ENCODE measurements at places on chromosomes 2 and 18. TPM values are rescaled to one million over a fixed set of nuclear protein-coding genes. Genes with fewer than 3 reads are reported as not detected.

SKA1 gene
- 0.44 TPM for total RNA-seq

GRCh38 chr2:168583710-168584521, 127.8 kb downstream of the CERS6 start:
- no peak for DNase-seq
- H3K4me3 ChIP-seq = no peak overlapping the region
- H3K4me1 ChIP-seq = peaks cover 47% of the 10 kb centered on the region
- peak overlapping the region; percentile 64 for H3K27ac ChIP-seq

- no peaks in the 10 kb centered on the region for H3K27me3 ChIP-seq
- DNase-seq = no peak
- H3K4me3 ChIP-seq = no peak overlapping the region
These were observed 33.6 kb downstream of the RASGRP3 start for GRCh38 chr2:33509908-33510585.

- no peak overlapping the region for H3K27ac ChIP-seq
- no peaks in the 10 kb centered on the region for H3K27me3 ChIP-seq
- H3K4me3 ChIP-seq = no peak overlapping the region
- no peak for DNase-seq
- no peaks in the 10 kb centered on the region for H3K4me1 ChIP-seq
- H3K36me3 ChIP-seq = peaks cover 98% of the 10 kb centered on the region
These were observed 32.4 kb downstream of the NPC1 start for GRCh38 chr18:23553887-23554286.

- H3K4me1 ChIP-seq = peaks cover 23% of the 10 kb centered on the region
- no peaks in the 10 kb centered on the region for H3K36me3 ChIP-seq
- DNase-seq = no peak
- H3K4me3 ChIP-seq = no peak overlapping the region
- peaks cover 100% of the 10 kb centered on the region for H3K27me3 ChIP-seq
These were observed 39.5 kb upstream of the ATP6V1B1 start for GRCh38 chr2:70895998-70896764.

MARCHF4 gene
- total RNA-seq = 0.08 TPM

- H3K27me3 ChIP-seq = no peaks in the 10 kb centered on the region
- no peak overlapping the region for H3K4me3 ChIP-seq
- H3K27ac ChIP-seq = peak overlapping the region; percentile 61
- H3K4me1 ChIP-seq = peaks cover 64% of the 10 kb centered on the region
- H3K36me3 ChIP-seq = peaks cover 7% of the 10 kb centered on the region
These were observed 4.3 kb downstream of the EPG5 start for GRCh38 chr18:45962866-45963265.

DDX1 gene
- 156 TPM for total RNA-seq

GRCh38 chr2:106566050-106566449, 78.9 kb downstream of the CD8B2 start:
- no peaks in the 10 kb centered on the region for H3K36me3 ChIP-seq
- H3K27me3 ChIP-seq = no peaks in the 10 kb centered on the region
- DNase-seq = no peak
- H3K27ac ChIP-seq = no peak overlapping the region
- H3K4me3 ChIP-seq = no peak overlapping the region

- peaks cover 56% of the 10 kb centered on the region for H3K4me1 ChIP-seq
- DNase-seq = no peak
- H3K27ac ChIP-seq = no peak overlapping the region
- no peak overlapping the region for H3K4me3 ChIP-seq
- peaks cover 20% of the 10 kb centered on the region for H3K27me3 ChIP-seq
These were observed 25.8 kb downstream of the BIN1 start for GRCh38 chr2:127080938-127081755.

GALR1 gene
- 0.05 TPM for total RNA-seq

SS18 gene
- total RNA-seq = 31.0 TPM

GRCh38 chr2:204586444-204587180, 41.3 kb downstream of the PARD3B start:
- no peaks in the 10 kb centered on the region for H3K36me3 ChIP-seq
- no peak overlapping the region for H3K27ac ChIP-seq
- no peak overlapping the region for H3K4me3 ChIP-seq
- no peak for DNase-seq
- H3K4me1 ChIP-seq = no peaks in the 10 kb centered on the region

DNA sequence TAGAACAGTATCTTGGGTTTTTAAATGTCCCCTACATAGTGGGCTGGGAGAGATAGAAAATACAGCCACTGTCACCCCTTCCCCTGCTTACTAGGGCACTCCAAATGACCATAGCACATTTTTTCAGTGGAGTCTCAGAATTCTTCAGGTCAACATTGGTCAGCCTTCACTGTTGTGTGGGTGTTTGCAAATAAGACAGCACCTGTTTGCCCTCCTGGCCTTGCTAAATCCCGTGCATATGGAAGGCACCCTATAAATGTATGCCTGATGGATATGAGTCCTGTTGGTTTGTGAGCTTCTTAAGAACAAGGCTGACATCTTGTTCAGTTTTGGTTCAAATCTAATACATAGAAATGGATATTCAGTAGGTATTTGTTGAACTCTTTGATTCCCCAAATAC, 12.5 kb downstream of the ITGA6 start:
- no peak for DNase-seq
- H3K27me3 ChIP-seq = no peaks in the 10 kb centered on the region
- peak overlapping the region; percentile 65 for H3K27ac ChIP-seq
- no peaks in the 10 kb centered on the region for H3K36me3 ChIP-seq

DNA sequence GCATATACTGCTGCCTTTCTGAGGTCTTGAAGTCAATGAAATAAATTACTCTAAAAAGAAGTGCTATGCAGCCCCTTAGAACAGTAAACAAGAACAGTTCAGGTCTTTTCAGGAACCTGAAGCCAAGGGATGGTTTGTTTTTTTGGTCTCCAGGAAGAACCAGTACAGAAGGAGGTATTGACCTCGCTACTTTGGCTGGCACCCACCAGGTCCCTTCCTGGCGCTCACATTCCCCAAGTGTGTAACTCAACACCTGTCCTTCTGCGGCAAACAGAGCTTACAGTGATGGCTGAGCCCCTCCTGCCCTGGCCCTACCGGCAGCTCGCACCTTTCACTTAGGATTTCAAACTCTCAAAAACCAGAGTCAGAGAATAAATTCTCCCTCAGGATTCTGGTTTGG, 51.9 kb downstream of the SETBP1 start:
- H3K36me3 ChIP-seq = no peaks in the 10 kb centered on the region
- peaks cover 8% of the 10 kb centered on the region for H3K4me1 ChIP-seq
- H3K27me3 ChIP-seq = no peaks in the 10 kb centered on the region

CHST9 gene
- 2.0 TPM for total RNA-seq

- no peak overlapping the region for H3K27ac ChIP-seq
- H3K27me3 ChIP-seq = no peaks in the 10 kb centered on the region
- H3K4me1 ChIP-seq = no peaks in the 10 kb centered on the region
- no peak for DNase-seq
- no peak overlapping the region for H3K4me3 ChIP-seq
These were observed 122.7 kb upstream of the GCFC2 start for GRCh38 chr2:75833386-75833785.

SPDYA gene
- 0.14 TPM for total RNA-seq

- H3K27me3 ChIP-seq = no peaks in the 10 kb centered on the region
- H3K4me1 ChIP-seq = no peaks in the 10 kb centered on the region
- no peak for DNase-seq
- no peak overlapping the region for H3K4me3 ChIP-seq
These were observed 317.4 kb downstream of the NBAS start for GRCh38 chr2:15243762-15244161.

- H3K4me1 ChIP-seq = no peaks in the 10 kb centered on the region
- peaks cover 14% of the 10 kb centered on the region for H3K36me3 ChIP-seq
- H3K27ac ChIP-seq = no peak overlapping the region
- H3K27me3 ChIP-seq = no peaks in the 10 kb centered on the region
- no peak for DNase-seq
These were observed 64.1 kb downstream of the TAF4B start for GRCh38 chr18:26290385-26290784.

RAMP1 gene
- total RNA-seq = 168 TPM

DNA sequence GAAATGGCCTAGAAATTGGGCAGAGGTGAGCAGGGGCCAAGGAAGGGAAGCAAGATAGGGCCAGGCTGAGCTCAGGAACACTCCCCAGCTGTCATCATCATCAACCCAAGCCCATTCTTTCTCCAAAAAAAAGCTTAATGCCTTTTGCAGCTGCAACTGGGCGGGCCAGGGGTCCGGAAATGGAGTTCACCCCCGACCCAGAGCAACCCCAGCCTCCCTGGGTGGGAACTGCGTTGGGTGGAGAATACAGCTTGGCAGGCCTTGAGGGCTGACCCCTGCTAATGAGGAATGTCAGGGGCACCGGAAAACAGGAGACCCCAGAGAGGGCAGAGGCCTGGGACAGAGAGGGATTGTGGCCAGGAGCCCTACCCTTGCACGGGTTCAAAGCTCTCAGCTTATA, 64.8 kb downstream of the TNS1 start:
- peak overlapping the region; percentile 84 for H3K4me3 ChIP-seq
- H3K27me3 ChIP-seq = no peaks in the 10 kb centered on the region
- peaks cover 3% of the 10 kb centered on the region for H3K36me3 ChIP-seq
- peak overlapping the region; percentile 95 for H3K27ac ChIP-seq
- H3K4me1 ChIP-seq = peaks cover 100% of the 10 kb centered on the region
- peak; percentile 56 for DNase-seq

PDCD1 gene
- total RNA-seq = 3.3 TPM

SLC25A12 gene
- total RNA-seq = 110 TPM

NFU1 gene
- 117 TPM for total RNA-seq

SP110 gene
- 10.5 TPM for total RNA-seq

DYNAP gene
- not detected for total RNA-seq
